ENCODE measurements at places on chromosomes 4 and X.

DNA sequence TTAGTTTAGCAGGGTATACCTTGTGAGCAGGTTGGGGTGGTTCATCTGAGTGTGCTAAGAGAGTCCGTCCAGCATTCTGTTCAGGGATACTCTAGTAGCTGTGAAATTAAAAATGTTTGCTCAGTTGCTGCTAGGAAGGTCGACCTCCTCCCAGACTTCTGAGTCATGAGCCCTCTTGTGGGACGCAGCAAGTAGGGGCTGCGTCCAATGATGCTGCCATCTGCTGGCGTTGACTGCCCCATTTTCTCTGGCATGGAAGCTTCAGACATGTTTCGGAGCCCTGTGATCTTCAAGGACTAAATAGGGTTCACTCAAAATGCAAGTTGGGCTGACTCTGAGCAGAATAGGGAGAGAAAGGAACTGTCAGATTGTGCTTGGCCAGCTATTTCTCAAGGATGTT lies 201.0 kb upstream of the ARSJ start:
- DNase-seq: no peak

GRCh38 chrX:8714164-8714563 lies 17.8 kb downstream of the ANOS1 start:
- DNase-seq: no peak

DNA sequence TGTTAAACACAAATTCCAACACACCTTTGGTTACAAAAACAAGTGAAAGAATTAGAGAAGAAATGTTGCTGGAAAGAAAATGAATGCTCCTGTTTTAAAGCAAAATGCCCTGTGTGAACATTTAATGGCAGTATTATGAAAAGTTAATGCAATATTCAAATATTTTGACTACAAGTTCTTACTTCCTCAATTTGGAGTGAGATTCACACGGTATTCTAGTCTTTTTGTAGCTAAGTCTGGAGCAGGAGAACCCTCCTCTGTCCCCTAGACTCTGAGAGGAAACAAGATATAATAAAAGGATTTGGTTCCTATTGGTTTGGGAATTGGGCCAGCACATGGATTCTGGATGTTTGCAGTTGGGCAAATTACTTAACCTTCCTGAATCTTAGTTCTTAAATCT lies 12.7 kb downstream of the MAD2L1 start:
- no peak for DNase-seq

DNA sequence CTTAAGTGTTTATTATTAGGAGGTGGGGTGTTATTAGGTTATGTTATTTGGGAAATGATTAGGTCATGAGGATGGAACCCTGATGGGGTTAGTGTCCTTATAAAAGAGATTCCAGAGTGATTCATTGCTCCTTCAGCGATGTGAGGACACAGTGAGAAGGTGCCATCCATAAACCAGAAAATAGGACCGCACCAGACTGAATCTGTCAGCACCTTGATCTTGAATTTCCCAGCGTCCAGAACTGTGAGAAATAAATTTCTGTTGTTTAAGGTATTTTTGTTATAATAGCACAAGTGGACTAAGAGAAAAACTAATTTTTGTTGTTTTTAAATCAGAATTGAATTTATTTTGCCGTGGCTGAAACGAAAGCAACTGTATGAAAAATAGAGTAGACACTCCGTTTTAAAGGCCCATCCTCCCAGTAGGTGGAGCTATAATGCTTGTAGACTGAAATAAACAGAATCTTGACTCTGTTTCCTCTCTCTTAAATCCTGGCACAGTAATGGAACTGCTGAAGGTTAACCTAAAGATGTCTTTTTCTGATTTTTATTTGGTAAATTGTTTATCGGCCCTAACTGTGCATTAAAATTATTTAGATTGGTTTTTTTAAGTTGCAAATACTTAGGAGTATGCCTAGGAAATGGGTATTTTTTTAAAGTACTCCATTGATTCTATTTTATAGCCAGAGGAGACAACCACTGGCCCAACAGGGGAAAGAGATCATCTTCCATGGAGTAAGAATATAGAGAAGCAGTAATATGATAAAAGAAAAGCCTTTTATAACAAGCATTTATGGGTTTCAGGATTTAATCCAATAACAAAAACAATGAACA lies 133.2 kb upstream of the ADAMTS3 start:
- no peak for DNase-seq

- DNase-seq: no peak
These were observed 73.3 kb downstream of the CYLC1 start for GRCh38 chrX:83934220-83934619.

- DNase-seq: no peak
These were observed 72.3 kb upstream of the KIT start for GRCh38 chr4:54585321-54586000.

DNA sequence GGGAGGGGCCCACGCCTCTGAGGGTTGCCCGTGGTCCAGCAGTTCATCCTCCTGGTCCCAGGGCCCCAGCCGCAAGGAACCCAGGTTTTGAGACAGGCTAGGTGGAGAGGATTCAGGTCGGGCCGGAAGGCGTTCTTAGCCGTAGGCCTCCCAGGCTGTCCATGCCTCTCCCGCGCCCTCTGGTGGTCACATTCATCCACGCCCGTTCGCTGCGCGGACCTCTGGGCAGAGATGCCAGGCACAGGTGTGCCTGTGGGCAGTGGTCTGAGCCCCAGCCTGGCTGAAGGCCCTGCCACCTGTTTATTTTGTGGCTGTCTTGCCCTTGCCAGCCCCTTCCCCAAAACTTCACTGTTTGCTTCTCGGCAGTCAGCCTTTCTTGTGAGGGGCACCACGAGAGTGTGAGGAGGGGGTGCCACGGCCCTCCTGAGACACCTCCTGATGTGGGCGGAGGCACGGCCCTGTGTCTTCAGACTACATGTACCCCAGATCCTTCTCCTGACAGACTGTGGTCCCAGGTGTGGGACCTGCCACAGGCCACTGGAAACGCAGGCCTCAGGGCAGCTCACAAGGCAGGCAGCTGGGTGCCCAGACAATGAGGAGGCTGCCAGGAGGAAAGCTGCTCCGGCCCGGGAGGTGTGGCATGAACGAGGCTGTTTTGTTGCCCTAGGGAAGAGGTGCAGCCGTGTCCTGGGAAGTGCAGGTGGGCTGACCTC lies 5.0 kb downstream of the UVSSA start:
- peak; percentile 78 for DNase-seq

DNA sequence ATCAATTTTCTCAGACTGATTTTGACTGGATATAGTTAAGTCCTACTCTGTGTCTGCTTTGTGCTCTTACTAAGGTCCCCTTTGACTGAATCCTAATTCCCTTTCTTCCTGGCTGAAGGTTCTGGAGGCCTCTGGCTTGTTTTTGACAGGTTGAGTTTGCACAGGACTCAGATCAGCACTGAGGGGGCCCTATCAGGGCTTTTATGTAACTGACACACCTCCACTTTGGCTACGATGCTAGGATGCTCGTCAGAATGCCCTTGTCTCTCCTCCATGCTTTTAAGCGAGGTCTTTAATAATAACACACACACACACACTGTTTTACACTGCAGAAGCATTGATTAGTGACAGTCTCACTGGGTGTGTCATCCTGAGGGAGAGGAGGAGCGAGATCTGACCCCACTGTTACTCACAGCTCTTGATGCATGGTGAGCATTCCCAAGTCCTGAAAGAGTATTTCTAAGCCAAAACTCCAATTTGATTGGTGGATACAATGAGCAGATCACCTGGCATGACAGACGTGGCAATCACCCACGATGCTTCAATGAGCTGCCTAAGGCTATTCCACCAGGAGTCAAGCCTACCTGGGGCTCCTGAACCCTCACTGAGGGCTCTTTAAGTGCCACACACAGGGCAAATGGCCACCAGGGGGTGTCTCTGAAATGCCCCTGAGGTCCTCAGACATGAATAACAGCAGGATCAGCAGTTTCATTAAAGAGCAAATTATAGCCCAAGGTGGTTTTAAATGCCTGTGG lies 130.4 kb upstream of the CPEB2 start:
- no peak for DNase-seq

- no peak for DNase-seq
These were observed 327.9 kb upstream of the MAGEB18 start for GRCh38 chrX:25810202-25810601.

DNA sequence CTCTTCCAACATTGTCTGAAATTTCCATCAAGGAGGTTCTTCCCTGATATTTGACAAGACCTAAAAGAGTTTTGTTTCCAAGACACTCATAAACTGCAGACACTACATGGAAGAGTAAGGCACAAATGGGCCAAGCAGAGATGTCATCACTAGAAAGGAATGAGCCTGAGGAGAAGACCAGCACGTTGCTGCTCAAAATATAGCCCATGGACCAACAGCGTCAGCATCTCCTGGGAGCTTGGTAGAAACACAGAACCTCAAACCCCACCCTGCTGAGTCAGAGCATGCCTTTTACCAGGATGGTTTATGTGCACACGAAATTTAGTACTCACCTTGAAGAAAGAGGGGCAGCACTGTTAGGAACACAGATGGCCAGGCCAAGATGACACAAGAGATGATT lies 128.7 kb upstream of the MID1 start:
- DNase-seq: no peak

- DNase-seq: no peak
These were observed 2.0 kb downstream of the SETD7 start for GRCh38 chr4:139553751-139554641.

GRCh38 chr4:94913316-94913715 lies 155.6 kb downstream of the BMPR1B start:
- no peak for DNase-seq
